Urinary bladder (tissue), 4 donors: ENCODE measurements at places on chromosomes 12 and 14.

GRCh38 chr14:88005050-88005481 lies at the start of gene GPR65:
Gene GPR65 (plus strand): TSS chr14:88005135. CDS start chr14:88010848, 5,713 bp downstream.
- DNase-seq: no peak

DNA sequence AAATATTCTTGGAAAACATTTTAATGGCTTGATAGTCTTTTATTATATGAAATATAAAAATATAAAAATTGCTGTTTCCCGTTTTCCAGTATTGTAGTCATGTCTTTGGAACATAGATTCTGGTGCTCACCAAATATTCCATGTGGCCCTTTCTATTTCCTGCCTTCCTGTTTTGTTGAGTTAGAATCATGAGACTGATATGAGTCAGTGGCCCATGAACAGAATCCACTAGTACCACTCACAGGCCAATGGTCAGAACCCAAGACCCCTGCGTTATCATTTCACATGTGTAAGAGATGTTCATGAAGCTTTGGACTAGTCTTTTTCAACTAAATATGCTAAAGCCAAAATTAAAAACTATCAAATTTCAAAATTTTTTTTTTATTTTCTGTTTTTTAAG lies 56.9 kb downstream of the BICD1 start:
- no peak for DNase-seq

DNA sequence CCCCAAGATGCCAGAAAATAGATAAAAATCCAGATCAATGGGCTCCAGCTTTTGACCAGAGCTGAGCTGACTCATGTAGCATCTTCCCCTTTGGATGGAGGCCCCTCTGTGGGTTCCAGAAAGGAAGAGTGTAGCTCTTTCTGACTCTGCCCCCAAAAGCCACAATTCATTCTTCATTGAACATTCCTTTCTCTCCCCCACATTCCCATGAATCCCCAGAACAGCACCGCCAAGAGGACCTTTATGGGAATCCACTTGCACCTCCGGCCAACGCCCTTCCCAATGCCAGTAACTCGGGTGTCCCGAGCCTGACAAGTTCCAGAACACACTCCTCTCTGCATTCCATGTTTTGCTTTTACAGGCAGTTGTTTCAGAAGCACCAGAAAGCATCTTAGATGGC lies 210.6 kb upstream of the DIO3 start:
- no peak for DNase-seq

GRCh38 chr14:59699442-59699841 lies 122.8 kb upstream of the CCDC175 start:
- no peak for DNase-seq

- peak; percentile 60 for DNase-seq
Measured at GRCh38 chr14:103910262-103910935, 17.9 kb upstream of the TDRD9 start.

DNA sequence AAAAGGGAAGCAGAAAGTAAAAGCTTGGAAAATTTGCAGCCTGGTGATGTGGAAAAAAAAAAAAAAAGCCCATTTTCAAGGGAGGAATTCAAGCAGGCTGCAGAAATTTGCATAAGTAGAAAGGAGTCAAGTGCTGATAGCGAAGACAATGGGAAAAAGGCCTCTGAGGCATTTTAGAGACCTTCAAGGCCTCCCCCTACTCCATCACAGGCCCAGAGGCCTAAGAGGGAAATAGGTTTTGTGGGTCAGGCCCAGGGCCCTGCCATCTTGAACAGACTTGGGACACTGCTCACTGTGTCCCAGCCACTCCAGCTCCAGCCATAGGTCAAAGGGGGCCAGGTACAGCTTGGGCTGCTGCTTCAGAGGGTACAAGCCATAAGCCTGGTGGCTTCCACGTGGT lies 13.8 kb upstream of the PRKD1 start:
- no peak for DNase-seq

- DNase-seq: no peak
Measured at GRCh38 chr12:118346895-118347294, 25.8 kb downstream of the TAOK3 start.

DNA sequence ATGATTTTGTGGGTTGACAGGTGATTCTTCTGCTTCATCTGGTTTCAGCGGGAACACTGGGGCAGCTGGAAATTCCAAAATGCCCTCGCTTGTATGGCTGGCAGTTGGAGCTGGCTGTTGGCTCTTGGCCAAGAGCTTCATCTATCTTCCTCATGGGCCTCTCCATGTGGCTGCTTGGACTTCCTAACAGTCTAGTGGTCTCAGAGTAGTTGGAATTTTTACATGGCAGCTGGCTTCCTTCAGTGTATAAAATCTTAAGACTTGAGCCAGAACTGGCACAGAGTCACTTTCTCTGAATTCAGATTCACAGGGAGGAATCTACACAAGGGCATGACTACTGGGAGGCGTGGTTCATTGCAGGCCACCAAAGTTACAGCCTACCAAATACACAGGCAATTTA lies 204.9 kb upstream of the RMST start:
- no peak for DNase-seq

- DNase-seq: no peak
Measured at GRCh38 chr14:54116972-54117371, 160.3 kb upstream of the BMP4 start.

GRCh38 chr12:62916632-62917425 lies 18.1 kb downstream of the PPM1H start:
- no peak for DNase-seq

- DNase-seq: no peak
Measured at GRCh38 chr14:43204816-43205215, 1302.3 kb downstream of the FSCB start.

- no peak for DNase-seq
Measured at GRCh38 chr14:24282736-24283135, 11.3 kb upstream of the RABGGTA start.

DNA sequence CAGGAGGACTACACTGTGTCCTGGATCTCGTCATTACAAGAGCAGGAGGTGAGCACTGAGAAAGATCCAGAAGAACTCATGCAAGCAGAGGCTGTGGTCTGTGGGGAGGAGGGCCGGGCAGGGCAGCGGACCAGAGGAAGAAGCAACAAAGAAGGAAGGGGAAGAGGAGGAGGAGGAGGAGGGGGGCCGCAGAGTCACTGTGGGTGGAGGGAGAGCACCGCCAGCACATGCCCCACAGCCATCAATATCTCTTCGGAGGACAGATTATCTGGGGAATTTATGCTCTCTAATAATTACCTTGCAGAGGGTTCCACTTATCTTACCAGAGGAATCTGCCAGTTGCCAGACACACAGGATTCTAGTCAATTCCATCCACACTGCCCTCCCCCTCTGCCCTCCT lies 105.6 kb downstream of the DPF3 start:
- no peak for DNase-seq

GRCh38 chr14:71466946-71467345 lies 465.3 kb upstream of the RGS6 start:
- DNase-seq: no peak

- DNase-seq: no peak
Measured at GRCh38 chr14:30813216-30813615, 61.1 kb upstream of the COCH start.

DNA sequence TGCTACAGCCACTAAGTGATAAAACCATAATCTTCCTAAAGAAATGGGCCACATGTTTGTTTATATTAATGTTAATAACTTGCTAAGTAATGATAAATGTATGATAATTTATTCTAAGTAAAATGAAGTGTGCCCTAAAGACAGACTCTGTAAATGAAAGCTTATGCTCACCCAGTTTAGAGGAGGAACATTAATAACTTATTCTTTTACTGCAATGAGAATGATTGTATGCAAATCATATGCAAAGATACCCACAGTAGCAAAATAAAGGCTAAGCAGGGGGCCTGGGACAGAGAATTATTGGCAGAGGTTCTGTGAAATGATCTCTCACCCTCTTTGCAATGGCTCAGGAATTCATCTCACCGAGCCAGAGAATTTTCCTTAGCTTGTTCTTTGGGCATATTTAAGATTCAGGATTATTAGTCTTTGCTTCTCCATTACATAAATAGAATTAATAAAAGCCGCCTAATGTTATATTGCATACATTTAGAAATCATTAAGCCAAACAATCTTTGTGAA lies 75.9 kb downstream of the TMEM132D start:
- DNase-seq: no peak

- DNase-seq: no peak
Measured at GRCh38 chr12:62190689-62191490, 69.3 kb upstream of the USP15 start.

GRCh38 chr14:95046711-95047681 lies 110.3 kb downstream of the DICER1 start:
- DNase-seq: peak; percentile 47

DNA sequence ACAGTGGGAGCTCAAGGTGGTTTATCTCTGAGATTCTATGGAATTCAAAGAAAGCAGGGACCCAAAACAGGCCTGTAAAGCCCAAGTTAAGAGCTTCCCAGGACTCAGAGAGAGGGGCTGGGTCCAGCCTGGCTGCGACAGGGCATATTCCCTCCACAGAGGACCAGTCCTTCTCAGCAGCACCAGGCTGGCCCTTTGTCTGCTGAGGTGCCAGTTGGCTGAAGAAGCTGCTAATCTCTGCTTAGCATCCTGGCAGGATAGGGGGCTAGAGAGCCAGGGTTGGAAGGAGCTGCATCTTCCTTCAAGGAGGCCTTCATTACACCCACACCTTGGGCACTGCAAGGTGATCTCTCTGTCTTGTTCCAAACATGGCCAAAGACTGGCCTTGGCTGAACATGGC lies 68.3 kb upstream of the TUNAR start:
- no peak for DNase-seq

- no peak for DNase-seq
Measured at GRCh38 chr12:80780746-80781145, 64.0 kb downstream of the MYF5 start.

GRCh38 chr14:67228325-67228984 lies 12.8 kb upstream of the PALS1 start:
- DNase-seq: no peak

- no peak for DNase-seq
Measured at GRCh38 chr12:66662179-66662578, 16.7 kb downstream of the GRIP1 start.

GRCh38 chr12:88658009-88658408 lies 77.7 kb upstream of the KITLG start:
- DNase-seq: no peak

DNA sequence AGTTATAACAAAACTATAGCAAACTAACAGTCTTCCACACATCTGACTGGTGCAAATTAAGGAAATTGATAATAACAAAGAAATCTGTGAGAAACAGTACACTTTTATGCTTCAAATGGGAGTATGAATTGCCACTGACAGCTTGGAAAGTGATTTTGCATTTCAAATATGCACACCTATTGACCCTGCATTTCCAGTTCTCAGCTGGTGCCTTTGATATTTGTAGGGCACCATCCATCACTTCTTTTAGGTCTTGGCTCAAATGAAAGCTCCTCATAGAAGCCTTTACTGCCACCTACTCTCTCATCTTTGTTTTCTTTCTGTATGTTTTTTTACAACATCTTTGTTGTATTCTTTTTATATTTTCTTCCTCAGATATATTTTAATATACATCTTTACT lies 125.1 kb downstream of the ST8SIA1 start:
- no peak for DNase-seq

DNA sequence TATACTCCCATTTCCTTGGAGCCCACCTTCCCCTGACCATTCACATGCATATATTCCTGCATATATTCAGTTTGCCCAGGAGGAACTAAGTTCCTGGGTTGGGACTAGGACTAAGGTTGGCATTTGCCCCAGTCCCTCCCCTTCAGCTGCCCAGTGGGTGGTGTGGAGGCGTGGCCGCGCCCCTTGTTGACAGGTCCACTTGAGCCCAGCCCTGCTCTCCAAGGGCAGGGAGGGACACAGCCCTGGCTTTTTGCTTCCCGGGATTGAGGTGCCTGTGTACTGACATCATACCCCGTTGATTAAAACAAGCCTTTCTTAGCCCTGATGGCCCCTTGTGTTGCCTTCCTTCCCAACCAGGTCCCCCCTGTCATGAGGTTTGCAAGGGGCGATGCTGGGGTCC lies 7.3 kb downstream of the ERBB3 start:
- no peak for DNase-seq

- DNase-seq: no peak
Measured at GRCh38 chr12:104903648-104904423, 54.3 kb downstream of the SLC41A2 start.

DNA sequence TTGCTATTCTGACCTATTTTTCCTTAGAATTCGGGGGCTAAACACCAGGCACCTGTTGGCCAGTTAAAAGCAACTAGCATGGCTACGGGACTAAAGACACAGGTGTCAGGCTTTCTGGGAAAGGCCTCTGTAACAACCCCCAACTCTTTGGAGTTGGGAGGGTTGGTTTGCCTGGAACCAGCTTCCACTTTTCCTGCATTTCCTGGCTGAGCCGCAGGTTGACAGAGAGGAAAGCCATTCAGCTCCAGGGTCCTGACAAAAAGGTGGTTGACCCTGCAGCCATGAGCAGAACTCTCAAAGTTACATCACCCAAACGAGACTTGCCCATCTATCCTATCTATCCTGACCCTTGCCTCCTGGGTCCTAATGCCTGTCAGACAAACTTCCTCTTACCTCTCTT lies 375.4 kb upstream of the SFSWAP start:
- DNase-seq: no peak

- DNase-seq: no peak
Measured at GRCh38 chr12:54593135-54593534, 4.7 kb upstream of the PPP1R1A start.

DNA sequence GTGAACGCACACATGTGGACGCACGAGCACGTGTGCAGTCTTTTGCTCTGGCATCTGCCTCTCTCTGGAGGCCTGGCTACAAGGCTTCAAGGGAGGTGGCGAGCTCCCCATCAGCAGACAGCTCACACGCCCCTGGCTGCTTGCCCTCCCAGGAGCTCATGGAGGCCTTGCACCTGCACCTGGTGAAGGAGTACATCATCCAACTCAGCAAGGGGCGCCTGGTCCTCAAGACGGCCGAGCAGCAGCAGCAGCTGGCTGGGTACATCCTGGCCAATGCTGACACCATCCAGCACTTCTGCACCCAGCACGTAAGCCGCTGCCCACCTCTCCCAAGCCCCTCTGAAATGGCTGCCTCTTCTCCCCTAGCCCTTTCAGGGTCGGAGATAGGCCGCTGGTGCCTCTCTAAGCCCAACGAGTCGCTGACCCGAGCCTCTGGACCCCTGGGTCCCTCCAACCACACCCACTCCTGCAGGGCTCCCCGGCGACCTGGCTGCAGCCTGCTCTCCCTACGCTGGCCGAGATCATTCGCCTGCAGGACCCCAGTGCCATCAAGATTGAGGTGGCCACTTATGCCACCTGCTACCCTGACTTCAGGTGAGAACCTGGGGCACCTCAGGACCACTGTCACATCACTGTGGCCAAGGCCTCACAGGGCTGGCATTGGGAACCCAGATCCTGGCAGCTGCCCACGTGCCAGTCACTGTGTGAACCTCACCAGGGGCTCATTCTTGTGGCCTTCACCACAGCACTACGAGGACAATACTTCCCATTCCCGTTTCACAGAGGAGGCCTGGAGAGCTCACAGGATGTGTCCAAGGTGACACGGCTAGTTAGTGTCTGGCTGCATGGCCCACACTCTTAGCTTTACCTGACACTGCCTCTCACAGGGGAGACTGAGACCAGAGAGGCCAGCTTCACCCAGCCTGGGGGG lies 10.2 kb downstream of the TNFAIP2 start:
- no peak for DNase-seq
